ENCODE measurements at places on chromosomes 6 and 20.

GRCh38 chr6:94478133-94479005 lies 1059.0 kb upstream of the EPHA7 start:
- DNase-seq: no peak

- DNase-seq: no peak
Measured at GRCh38 chr6:111846492-111847409, 26.5 kb downstream of the FYN start.

GRCh38 chr20:44019638-44020335 lies 105.1 kb downstream of the TOX2 start:
- DNase-seq: no peak

- peak; percentile 52 for DNase-seq
Measured at GRCh38 chr20:25361287-25361683, 29.4 kb downstream of the ABHD12 start.

GRCh38 chr20:47263465-47264084 lies 92.9 kb downstream of the ZMYND8 start:
- DNase-seq: no peak

DNA sequence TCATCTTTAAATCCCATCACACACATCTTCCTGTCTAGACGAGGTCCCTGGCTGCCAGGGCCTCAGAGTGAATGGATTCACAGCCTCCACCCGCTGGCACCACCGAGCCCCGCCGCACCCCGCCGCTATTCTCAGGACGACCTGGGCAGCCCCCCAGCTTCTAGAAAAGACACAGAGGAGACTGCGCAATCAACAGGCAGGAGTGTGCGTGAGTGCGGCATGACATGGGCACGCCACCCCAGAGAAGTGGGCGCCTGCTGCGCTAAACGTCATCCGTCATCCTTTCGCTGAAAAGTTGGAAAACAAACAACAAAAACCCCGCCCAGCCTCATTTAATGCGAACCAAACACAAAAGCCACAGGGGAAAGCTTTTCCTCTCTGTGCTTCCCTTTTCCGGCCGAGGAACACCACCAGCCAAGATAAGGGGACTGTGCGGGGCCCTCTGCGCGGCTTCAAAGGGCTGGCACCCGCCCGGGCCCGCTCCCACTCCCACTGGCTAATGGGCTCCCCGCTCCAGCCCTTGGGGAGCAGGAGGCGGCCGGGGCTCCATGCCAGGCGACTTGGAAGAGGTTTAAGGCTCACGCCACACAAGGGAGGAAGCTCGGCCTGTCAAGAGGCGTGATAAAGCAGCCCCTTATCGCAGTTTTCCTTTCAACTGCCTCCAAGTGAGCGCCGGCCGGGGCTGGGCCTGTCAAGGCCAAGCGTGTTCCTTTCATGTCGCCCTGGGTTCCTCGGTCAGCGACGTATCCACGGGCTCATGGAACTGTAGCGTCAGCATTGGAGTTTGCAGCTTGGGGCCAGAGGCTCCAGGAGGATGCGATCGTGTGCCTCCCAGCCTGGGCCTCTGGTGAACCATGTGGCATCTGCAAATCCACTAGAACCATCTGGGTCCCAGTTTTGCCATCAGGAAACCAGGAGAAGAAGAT lies 50.1 kb downstream of the NFATC2 start:
- peak; percentile 34 for DNase-seq

GRCh38 chr6:20437639-20438038 lies 36.0 kb downstream of the E2F3 start:
- DNase-seq: no peak

DNA sequence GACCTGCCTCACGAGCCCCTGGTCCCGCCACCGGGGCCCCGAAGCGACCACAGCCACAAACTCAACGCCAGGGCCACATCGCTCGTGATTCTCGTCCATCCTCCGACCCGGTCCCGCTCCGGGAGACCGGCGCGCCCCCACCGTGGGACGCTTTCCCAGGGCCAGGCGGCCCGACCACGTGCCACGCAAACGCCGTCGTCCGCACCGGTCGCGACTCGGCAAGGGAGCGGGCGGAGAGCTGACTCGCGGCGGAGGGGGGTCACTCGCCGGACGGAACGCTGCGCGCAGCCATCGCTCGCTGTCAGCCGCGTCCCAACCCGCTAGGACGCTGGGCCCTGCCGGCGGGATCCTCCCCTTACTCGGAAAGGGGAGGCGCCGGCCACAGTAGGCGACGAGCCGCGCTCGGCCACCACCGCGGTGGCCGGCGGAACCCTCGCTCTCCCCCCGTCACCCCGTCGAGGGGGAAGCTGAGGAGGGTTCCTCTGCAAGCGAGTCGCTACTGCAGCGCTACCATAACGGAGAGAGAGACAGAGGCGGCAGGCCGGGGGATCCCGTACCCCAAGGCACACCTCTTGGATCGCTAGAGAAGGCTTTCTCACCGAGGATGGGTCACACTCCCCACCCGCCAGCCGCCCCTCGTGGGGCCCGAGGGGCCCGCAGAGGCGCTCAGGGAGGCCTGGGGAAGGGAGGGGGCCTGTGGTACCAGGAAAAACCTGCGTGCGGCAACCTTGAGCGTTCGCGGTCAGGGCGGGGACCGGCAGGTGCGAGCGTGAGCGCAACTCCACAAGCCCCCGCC lies 511.8 kb upstream of the ZNF337 start:
- DNase-seq: no peak

DNA sequence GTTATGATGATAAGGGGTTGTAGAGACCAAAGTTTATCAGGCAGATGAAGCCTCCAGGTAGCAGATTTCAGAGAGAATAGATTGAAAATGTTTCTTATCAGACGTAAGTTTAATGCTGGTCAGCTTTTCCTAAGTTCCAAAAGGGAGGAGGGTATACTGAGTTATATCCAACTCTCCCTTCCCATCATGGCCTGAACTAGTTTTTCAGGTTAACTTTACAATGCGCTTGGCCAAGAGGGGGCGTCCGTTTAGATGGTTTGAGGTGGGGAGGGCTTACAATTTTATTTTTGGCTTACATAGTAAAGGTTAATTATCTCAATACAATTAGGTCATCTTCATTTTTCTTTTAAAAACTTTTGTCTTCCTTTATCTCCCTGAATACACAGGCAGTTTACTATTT lies 19.4 kb upstream of the IL22RA2 start:
- no peak for DNase-seq

- no peak for DNase-seq
Measured at GRCh38 chr6:134531611-134532010, 213.7 kb upstream of the SGK1 start.

GRCh38 chr6:139640921-139641320 lies 266.5 kb upstream of the CITED2 start:
- no peak for DNase-seq

GRCh38 chr6:107264357-107264840 lies 149.1 kb upstream of the BEND3 start:
- DNase-seq: peak; percentile 57

- peak; percentile 31 for DNase-seq
Measured at GRCh38 chr6:159467473-159468041, 225.5 kb downstream of the SOD2 start.

DNA sequence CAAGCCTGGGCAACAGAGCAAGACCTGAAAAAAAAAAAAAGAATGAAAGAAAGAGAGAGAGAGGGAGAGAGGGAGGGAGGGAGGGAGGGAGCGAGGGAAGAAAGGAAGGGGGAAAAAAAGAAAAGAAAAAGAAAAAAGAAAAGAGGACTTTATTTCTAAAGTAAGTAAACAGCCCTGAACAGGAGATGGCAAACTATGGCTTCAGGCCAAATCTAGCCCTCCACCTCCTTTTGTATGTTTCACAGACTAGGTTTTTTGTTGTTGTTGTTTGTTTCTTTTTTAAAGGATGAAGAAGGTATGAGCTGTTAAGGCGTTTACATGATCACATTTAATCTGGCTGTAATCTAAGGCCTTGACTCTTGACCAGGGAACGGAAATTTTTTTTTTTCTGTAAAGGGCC lies 711.1 kb upstream of the NRSN1 start:
- no peak for DNase-seq

GRCh38 chr6:74966712-74967111 lies 239.1 kb downstream of the COL12A1 start:
- DNase-seq: no peak

DNA sequence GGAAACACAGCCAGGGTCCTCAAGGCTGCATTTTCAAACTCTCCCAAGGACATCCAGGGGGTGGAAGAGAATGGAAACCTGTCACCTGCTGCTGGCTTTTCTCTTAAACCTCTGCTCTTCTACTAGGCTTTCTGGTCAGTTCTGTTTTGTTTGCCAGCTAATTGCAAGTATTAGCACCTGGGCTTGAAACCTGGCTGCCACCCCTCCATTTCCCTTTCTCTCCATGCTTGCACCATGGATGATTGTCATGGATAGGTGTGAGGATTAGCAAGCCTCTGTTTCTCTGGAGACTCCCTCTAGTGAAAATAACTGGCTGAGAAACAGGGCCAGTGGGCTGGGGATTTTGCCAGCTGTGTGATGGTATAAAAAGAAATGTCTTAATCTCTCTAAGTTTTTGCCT lies 33.0 kb upstream of the GPR6 start:
- no peak for DNase-seq

GRCh38 chr20:50674138-50674825 lies 17.1 kb downstream of the RIPOR3 start:
- no peak for DNase-seq

GRCh38 chr6:9458424-9458823 lies 956.5 kb downstream of the TFAP2A start:
- no peak for DNase-seq

DNA sequence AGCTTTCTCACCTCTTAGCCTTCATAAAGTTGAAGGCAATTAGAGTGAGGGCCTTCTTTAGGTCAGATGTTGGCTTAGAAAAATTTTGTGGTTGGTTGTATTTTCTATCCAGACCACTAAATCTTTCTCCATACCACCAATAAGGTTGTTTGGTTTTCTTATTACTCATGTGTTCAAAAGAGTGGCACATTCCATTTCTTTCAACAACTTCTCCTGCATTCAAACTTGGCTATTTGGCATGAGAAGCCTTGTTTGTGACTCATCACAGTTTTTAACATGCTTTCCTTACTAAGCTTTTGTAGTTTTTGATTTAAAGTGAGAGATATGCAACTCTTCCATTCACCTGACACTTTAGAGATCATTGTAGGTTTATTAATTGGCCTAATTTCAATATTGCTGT lies 949.6 kb downstream of the TBC1D32 start:
- DNase-seq: peak; percentile 80

DNA sequence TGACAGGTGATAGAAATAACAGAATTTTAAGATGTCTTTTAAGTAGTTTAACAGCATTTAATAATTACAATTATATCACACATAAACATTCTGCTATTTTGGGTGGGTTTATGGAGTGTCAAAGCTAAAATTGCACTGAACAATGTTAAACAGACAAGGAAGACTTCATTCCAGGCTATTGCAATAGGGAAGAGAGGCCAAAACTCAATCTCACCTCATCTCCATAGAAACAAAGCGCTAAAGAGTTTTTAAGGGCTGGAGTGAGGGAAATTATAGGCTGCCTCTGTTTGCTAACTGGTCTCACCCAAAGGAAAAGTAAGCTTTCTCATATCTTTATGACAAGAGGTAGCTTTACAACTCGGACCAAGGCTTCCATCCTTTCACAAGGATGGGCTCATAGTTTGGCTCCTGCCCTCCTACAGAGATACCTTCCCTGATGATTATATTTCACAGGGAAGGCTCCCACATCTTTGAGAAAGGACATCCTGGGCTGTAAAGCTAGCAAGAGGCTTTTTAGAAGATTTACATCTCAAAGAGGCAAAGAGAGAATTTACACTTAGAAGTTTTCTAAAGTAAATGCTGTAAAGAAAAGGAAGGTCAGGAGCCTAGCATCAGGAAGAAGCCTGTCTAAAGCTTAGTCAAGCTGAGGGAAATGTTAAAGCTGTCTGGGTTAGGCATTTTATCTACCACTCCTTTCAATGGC lies 350.2 kb upstream of the IMPG1 start:
- no peak for DNase-seq

DNA sequence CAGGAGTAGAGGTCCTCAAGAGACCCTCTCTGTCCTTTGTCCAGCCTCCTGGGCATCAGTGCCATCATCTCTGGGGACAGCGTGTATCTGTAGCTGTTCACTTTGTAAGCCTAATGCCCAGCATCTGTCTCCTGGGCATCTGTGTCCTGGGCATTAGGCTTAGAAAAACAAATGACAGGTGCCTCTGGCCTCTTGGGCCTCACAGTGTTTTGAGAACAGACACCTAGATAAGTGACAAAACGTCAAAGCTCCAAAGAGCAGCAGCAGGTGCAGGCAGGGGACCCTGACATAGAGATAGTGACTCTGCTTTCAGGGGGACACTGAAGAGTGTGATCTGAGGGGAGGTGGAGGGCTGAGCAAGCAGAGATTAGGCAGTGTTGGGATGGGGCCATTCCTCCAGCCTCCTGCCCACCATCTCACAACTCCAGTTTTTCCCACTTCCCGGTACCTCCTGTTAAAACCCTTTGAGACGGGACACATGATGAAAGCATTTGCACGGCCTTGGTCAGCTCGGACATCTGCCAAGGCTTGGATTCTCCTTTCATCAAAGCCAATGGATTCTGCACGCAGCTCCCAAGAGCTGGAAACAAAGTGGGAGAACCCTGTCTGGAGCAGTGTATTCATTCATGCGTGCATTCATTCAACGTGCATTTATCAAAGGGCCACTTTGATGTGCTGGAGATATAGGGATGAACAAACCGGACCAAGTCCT lies 55.5 kb upstream of the CD93 start:
- peak; percentile 32 for DNase-seq

DNA sequence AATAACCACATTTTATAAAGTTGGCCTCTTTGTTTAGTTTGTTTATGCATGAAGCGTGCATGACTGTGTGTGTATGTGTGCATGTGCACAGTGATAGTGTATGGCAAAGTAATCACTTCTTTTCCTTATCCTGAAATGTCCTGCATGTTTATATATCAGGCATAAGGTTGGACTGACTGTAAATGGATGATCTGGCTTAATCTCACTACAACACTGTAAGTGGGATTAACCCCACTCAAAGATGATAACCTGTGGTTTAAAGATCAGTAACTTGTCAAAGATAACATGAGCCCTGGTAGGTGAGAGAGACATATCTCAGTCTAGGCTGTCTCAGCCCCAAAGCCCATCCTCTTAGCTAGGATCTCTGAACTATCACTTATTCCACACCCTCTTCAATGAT lies 376.6 kb upstream of the TSHZ2 start:
- no peak for DNase-seq

GRCh38 chr20:32678948-32679347 lies 5.2 kb upstream of the C20orf203 start:
- DNase-seq: peak; percentile 37

- DNase-seq: peak; percentile 88
Measured at GRCh38 chr6:81613606-81614005, 138.9 kb downstream of the TENT5A start.

- DNase-seq: peak; percentile 31
Measured at GRCh38 chr20:34896086-34896621, 19.7 kb downstream of the ACSS2 start.
